ENCODE measurements at places on chromosomes 16 and 17.

DNA sequence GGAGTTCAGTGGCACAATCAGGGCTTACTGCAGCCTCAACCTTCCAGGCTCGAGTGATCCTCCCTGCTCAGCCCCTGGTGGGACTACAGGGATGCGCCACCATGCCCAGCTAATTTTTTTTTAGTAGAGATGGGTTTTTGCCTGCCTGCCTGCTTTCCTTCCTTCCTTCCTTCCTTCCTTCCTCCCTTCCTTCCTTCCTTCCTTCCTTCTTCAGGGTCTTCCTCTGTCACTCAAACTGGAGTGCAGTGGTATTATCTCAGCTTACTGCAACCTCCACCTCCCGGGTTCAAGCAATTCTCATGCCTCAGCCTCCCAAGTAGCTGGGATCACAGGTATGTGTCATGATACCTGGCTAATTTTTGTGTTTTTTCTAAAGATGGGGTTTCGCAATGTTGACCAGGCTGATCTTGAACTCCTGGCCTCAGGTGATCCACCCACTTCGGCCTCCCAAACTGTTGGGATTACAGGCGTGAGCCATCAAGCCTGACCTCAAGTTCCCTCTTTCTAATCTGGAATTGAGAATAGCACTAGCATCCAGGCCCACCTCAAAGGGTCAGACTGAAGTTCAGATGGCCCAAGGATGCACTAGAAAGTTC, 45.3 kb downstream of the PRAC1 start:
- DNase-seq, result no peak

DNA sequence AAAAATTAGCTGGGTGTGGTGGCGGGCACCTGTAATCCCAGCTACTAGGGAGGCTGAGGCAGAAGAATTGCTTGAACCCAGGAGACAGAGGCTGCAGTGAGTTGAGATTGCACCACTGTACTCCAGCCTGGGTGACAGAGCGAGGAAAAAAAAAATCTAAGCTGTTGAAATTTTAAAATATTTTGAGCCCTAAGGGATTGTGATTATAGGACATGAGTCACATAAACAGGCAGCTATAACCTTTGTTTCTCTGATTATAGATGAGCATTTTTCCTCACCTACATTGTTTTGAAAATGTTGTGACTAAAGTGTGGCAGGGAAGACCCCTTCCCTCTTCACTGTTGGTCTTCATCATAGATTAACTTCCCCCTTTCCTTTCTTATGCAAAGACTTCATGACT, 135.5 kb downstream of the MGAT5B start:
- no peak for DNase-seq

GRCh38 chr16:64017796-64018195, 1104.1 kb downstream of the CDH11 start:
- DNase-seq, result no peak

DNA sequence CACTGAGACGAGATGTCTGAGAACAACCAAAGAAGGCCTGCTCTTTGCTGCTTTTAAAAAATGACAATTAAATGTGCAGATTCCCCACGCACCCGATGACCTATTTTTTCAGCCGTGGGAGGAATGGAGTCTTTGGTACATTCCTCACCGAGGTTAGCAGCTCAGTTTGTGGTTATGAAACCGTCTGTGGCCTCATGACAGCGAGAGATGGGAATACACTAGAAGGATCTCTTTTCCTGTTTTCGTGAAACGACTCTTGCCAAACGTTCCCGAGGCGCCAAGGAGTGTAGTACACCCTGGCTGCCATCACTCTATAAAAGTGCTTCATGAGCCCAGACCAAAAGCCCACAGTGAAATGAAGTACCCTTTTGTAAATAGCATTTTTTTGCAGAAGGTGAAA, 87.8 kb downstream of the CRISPLD2 start:
- no peak for DNase-seq

DNA sequence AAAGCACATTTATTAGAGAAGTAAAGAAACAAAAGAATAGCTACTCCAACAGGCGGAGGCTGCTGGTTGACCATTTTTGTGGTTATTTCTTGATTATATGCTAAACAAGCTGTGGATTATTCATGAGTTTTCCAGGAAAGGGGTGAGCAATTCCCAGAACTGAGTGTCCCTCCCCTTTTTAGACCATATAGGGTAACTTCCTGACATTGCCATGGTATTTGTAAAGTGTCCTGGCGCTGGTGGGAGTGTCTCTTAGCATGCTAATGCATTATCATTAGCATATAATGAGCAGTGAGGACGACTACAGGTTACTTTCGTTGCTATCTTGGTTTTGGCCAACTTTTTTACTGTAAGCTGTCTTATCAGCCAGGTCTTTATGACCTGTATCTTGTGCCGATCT, 12.2 kb upstream of the HS3ST4 start:
- DNase-seq, result no peak

DNA sequence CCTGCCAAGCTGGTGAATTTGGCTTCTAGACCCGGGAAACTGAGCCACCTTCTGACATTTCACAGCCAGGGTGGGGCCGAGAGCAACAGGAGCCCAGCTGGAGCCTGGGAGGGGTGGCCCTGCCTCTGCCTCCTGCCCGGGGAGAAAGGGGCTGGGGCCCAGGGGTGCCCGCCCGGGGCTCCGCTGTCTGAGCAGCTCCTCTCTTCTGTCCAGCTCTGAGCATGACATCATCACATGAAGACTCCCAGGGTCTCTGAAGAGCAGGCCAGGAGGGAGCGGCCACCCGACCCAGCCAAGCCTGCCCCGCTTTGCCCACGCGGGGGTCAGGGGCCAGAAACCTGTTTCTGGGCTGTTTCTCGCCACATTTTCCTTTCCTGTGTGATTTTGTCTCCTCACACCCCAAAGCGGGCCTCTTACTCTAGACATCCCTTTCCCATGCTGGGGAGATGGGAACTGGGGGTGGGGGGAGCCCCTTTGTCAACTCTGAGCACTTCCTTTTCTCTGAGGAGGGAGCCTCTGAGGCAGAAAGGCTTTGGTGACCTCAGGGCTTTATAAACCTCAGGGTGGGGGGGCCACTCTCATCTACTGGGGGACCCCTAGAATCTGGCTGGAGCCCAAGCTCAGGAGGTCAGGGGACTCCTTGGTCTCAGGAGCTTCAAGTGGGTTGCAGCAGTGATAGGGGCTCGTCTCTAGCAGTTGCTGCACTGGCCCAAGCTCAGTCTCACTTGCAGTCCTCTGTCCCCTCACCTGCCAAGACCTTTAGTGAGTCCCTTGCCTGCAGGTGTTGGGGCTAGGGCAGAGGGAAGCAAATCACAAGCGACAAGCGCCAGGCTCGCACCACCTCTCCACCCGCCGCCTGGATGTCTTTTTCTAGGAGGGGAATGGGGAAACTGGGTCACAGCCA, 7.6 kb downstream of the UBALD2 start:
- DNase-seq, result no peak

DNA sequence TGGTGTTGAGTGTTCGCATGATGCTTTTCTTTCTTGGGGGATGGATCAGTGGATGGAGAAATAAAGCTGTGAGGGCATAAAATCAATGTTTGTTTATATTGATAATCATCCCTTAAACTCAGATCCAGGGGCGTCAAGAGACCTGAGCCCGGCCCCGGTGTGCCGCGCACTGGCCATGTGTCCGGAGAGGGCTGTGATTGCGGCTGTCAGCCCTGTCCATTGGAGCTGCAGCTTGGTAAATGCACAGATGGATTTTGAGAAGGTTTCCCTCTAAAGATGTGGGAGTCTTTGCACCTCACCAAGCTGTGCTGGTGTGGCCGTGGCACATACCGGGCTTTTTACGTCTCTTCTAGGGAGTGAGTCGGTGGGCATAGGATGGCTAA, 21.6 kb upstream of the ZNF750 start:
- no peak for DNase-seq

DNA sequence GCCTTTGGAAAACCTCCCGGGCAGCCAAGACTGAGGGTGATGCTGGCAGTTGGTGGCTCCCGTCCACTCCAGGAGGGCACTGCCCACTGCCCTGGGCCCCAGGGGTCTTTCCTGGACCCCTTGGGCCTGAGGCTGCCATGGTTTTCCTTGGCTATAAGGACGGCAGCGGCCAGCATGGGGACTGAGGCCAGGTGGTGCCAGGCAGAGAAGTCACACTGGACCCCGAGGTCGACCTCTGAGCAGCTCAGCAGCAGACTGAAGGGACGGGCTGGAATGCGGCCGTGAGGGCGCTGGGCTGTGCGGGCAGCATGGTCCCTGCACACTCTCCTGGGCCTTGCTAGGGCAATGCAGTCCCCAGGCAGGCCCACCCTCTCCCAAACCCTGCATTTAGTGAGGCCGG, 55.6 kb upstream of the GNG13 start:
- DNase-seq, result no peak

DNA sequence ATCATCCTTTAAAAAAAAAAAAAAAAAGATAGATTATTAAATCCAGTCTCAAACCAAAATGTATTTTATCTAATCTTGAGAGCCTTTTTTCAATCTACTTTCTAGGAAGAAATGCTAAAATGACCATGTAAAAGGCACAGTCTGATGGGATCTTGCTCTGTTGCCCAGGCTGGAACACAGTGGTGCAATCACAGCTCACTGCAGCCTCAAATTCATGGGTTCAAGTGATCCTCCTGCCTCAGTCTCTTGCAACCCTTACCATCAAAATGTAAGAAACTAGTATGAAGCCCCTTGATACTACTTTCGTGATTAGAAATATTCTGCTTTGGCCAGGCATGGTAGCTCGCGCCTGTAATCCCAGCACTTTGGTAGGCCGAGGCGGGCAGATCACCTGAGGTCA, 70.8 kb downstream of the HELZ start:
- DNase-seq, result no peak

- DNase-seq, result no peak
These were observed 7.4 kb upstream of the TMEM204 start for GRCh38 chr16:1525871-1526607.

DNA sequence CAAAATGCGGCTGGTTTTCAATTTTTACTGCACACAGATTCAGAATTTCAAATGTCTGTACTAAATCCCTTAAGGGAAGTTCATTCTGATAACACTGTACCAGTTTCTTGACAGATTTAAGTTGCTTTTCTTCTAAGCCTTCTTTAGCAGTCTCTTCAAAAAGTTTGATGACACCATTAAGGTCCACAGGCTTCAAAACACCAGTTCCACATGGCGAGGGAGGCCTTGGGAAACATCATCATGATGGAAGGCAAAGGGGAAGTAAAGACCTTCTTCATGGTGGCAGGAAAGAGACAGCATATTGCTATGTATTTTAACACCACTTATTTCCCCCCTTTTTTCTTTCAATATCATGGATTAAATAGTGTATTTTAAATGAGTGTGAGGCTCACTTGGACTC, 24.5 kb downstream of the NLRC5 start:
- no peak for DNase-seq

DNA sequence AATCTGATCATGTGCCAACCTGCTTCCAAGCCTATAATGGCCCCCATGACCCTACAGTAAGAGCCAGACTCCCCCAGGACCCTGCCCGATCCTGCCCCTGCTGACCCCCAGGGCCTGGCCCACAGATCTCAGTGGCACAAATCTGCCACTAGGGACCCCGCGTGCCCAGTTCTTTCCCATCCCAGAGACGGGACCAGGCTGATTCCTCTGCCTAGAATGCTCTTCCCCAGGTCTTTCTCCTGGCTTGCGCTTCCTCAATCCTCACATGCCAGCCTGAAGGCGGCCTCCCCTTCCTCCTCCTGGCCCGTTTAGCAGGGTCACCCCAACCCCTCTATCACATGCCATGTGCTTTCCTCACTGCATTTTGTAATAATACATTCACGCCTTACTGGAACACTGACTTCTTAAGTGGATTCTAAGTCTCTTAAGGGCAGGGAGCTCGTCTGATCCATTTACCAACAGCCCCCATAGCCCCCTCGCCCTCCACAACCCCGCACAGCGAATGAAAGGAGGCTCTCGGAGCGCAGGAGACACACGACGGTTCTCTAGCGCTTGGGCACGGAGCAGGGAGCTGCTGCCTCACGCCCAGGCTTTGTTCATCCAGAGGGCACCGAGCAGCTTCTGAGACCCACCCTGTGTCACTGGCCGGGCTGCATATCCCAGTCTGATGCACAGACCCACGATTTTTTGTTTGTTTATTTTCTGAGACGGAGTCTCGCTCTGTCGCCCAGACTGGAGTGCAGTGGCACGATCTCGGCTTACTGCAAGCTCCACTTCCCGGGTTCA, 1.2 kb downstream of the TRIM65 start:
- no peak for DNase-seq

DNA sequence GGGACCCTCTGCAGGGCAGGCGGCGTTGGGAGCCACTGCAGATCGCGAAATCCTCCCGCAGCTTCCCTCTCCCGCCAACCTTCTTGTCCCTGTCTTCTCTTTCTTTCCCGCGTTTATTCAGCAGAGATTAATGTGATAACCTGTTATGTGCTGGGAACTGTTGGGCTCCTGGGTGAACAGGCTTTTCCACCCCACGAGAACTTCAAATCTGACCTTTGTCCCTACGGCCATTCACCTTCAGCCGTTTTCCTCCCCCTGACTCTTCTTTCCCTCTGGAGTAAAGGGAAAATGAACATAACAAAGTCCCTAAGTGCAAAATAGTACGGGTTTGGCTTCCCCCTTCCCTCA, 15.2 kb upstream of the KPNA2 start:
- no peak for DNase-seq

- DNase-seq, result no peak
These were observed 100.5 kb downstream of the XYLT1 start for GRCh38 chr16:17370223-17370707.

GRCh38 chr16:59566446-59566845, 832.3 kb upstream of the GOT2 start:
- no peak for DNase-seq

DNA sequence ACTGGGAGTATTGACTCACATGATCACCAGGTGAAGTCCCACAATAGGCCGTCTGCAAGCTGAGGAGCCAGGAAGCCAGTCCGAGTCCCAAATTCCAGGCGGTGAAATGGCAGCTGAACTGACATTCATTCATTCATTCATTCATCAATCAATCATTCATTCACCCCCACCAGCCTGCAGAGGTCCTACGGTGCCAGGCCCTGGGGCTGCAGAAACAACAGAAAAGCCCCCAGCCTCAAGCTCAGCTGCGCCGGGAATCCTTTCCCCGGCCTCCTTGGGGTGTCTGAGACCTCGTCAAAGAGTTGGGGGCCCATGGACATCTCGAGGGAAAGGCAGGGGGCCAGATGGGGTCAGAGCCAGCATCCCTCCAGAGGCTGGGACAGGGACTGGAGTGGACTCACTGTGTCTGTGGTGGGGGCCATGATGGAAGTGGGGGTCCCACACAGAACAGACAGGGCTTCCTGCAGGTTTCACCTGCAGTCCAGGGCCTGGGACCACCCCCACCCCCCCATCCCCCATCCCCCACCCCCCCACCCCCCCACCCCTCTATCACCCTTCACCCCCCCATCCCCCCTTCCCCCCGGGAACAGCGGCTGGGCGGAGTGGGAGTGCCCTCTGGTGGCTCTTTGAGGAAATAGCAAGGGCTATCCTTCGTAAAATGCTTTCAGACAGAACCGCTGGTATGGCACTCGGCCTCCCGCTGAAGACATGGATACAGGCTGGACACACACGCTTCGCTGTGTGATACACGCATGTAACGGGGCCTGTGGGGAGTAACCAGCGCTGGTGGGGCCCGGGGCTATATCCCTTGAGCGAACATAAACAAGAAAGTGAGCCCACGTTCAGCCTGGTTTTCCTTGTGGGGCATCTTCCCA, 8.5 kb upstream of the ZC3H18 start:
- DNase-seq, result no peak
